ENCODE measurements at places on chromosomes 16 and 17.

GRCh38 chr16:47519037-47519436 lies 57.9 kb downstream of the PHKB start:
- no peak for DNase-seq

- DNase-seq, result no peak
Observed at GRCh38 chr17:49130891-49131290, 1.7 kb upstream of the B4GALNT2 start.

- DNase-seq, result no peak
Observed at GRCh38 chr17:32928586-32929535, 908 bp downstream of the TMEM98 start.

- no peak for DNase-seq
Observed at GRCh38 chr17:30975042-30975820, 4.4 kb downstream of the RNF135 start.

GRCh38 chr16:83676086-83676485 lies 131.7 kb upstream of the HSBP1 start:
- DNase-seq, result no peak

- DNase-seq, result no peak
Observed at GRCh38 chr16:69833357-69834282, 71.5 kb downstream of the WWP2 start.

DNA sequence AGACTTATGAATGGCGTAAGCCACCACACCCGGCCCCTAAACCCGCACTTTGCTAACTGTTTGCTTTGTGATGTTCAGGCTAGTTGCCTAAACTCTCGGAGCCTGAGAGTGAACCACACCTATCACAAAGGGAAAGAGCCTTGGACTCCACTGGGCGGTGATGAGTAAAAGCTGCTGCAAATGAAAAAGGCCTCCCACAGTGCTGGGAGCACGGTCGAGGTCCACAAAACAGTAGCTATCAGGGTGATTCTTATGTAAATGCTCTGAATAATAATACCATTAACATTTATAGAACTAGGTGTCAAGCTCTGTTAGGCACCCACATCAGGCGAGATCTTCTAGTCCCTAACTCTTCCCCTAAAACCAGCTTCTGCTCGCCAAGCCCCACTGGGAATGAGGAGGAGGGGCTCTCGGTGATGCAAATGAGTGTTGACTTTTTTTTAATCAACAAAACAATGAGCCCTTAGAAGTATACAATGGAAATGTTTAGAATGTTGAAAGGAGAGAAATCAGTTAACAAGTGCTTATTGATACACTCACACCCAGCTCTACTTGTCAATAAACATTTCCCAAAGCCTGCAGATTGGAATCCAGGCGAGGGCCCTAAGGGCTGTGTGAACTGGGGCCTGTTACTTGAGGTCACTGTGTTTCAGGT lies 19.8 kb downstream of the FBRS start:
- no peak for DNase-seq

DNA sequence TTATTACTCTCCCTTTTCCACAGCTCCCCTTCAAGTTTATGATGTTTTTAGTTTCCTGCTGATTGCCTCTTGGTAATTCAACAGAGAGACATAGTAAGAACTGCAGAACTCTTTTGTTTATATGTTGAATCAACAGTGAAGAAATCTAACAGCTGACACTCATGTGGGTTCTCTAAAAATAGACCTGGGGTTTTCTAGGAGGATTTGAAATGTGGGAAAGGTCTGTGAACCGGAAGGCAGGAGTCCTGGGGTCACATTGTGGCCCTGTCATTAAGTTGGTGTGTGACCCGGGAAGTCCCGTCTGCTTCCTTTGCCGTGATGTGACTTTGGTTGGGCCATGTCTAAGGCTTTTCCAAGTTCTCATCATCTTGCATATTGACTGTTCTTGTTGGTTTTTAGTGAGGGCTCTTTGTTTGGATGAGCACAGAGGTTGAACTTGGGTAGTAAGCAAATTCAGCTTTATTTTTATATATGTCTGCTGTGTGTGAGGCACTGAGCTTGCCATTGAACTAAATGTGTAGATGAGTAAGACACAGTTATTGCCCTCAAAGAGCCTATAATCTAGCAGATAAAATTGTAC lies 48.5 kb upstream of the HS3ST3A1 start:
- no peak for DNase-seq

GRCh38 chr17:17580662-17581470 lies 10.6 kb downstream of the PEMT start:
- DNase-seq, result no peak

DNA sequence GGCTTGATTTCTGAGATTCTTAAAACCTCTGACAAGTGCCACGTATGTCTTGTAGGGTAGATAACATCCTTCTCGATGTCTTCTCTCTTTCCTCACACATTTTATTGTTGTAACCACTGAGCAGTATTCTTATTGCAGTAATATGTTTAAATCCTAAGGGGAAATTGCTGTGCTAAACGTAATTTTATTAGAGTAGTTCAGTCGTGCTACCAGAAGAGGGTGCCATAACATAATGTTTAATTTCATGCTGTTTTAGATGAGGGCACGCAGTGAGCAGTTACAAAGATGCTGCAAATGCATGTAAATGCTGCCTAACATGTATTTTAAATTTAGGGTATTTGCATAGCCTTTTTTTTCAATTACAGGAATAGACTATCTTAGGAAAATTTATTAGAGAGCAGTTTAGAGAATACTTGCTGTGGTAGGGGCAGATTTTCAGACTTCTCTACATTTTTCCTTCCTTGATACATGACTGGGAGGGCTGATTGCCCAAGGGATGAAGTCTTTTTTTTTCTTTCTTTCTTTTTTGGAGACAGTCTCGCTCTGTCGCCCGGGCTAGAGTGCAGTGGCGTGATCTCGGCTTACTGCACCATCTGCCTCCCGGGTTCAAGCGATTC lies 51.7 kb downstream of the GAN start:
- no peak for DNase-seq

GRCh38 chr17:42283241-42284023 lies 4.9 kb upstream of the STAT5A start:
- no peak for DNase-seq

- DNase-seq, result no peak
Observed at GRCh38 chr17:36657763-36658490, 56.5 kb downstream of the MRM1 start.

DNA sequence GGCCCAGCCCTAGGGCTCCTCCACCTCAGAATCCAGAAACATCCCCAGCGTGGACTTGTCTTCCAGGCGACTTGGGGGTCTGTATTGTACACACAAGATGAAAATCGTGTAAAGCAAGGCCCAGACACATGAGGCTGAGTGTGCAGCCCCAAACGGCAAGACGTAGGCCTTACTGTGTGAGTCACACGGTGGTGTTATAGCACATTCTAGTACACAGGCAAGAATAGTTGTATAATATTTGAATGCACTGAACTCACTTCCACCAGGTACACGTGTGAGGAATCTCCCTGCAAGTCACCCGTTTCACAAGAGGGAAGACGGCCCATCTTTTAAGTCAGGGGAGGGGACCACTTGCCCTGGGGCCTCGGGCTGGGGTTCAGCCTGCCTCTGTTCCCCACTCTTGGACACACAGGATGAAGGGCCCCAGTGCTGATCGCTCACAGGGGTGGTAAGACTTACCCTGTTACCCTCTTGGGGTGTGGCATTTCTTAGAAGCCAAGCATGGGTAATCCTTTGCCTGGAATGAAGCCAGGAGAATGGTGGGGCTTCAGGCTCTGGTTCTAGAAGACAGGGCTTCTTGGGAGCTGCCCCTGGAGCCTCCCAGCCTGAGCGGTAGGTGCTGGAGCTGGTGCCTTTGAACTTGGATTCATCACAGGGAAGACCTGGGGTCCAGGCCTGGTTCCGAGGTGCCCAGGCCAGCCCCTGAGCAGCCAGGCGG lies 71.3 kb downstream of the SREBF1 start:
- DNase-seq, result no peak

GRCh38 chr16:82882226-82882625 lies 255.5 kb downstream of the CDH13 start:
- DNase-seq, result no peak

GRCh38 chr16:23852794-23853562 lies 17.2 kb downstream of the PRKCB start:
- DNase-seq, result no peak

DNA sequence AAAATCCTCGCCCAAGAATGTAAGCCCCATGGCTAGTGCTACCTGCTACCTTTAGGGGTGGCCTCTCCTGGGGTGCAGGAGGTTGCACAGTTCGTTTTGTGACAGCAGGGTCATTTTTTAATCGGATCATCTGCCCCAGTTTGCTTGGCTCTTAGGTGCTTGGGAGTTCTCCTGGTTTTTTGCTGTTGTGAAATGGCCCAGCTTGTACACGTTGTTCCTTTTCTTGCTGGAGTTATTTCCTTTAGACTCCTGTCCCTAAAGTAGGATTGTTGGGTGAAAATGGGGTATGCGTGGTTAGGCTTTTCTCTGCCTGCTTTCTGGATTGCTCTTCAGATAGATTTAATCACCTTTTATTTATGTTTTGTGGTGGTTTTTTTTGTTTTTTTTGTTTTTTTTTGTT lies 25.8 kb downstream of the ABCC1 start:
- no peak for DNase-seq

DNA sequence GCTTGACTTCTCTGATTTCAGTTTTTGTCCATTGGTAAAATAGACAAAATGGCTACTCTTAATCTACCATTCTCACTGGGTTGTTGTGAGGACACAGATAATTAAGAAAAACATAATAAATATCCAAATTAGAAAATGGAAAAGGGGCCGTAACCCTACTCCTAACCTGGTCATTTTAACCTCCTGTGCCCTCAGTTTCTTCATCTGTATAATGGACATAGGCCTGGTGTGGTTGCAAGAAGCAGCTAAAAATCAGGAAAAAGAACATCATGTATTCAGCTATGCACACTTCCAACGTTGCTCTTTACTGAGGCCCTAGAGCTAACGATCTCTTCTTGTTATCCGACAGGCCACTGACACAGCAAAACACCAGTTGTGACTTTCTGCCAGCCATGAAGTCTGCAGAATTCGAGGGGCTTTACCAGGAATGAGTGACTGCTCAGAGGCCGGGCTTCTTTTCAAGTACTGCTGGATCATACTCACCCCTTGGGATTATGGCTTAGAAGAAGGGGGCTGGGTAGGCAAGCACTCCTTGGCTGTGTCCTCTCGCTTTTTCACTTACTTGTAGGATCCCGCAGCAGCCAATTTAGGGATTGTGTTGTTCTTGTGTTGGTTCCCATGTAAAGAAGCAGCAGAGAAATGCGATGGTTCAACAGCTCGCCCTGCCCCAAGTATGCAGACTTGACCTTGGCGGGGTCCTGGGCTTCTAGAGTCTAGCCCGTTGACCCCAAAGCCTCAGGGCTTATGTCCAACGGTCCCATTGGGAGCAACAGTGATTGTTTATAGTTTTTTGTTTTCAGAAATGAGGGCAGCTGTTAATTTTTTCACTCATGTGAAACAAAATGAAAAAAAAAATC lies 20.9 kb downstream of the LDAF1 start:
- DNase-seq, result no peak

- no peak for DNase-seq
Observed at GRCh38 chr17:56310782-56311181, 157.5 kb downstream of the ANKFN1 start.

GRCh38 chr16:28937222-28937876 lies 5.6 kb downstream of the CD19 start:
- DNase-seq, result no peak

GRCh38 chr16:57530522-57531252 lies 5.7 kb downstream of the CCDC102A start:
- DNase-seq, result no peak

- no peak for DNase-seq
Observed at GRCh38 chr16:23071196-23072083, 77.8 kb downstream of the USP31 start.

DNA sequence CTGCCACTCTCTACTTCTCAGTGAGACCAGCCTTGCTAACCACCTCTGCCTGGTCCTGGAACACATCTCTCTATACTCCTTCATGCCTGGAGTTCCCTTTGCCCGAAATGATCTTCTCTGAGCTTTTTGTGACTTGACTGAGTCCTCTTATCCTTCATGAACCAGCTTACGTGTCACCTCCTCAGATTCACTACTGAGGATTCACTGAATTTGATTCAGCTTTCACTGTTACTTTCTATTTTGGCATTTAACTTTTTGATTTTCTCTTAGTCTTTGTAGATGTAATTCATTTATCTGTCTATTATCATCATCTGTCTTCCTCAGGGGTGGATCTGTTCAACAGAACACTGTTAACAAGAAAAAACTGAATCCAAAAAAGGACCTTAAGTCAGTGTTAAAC lies 95.6 kb downstream of the RPGRIP1L start:
- no peak for DNase-seq

DNA sequence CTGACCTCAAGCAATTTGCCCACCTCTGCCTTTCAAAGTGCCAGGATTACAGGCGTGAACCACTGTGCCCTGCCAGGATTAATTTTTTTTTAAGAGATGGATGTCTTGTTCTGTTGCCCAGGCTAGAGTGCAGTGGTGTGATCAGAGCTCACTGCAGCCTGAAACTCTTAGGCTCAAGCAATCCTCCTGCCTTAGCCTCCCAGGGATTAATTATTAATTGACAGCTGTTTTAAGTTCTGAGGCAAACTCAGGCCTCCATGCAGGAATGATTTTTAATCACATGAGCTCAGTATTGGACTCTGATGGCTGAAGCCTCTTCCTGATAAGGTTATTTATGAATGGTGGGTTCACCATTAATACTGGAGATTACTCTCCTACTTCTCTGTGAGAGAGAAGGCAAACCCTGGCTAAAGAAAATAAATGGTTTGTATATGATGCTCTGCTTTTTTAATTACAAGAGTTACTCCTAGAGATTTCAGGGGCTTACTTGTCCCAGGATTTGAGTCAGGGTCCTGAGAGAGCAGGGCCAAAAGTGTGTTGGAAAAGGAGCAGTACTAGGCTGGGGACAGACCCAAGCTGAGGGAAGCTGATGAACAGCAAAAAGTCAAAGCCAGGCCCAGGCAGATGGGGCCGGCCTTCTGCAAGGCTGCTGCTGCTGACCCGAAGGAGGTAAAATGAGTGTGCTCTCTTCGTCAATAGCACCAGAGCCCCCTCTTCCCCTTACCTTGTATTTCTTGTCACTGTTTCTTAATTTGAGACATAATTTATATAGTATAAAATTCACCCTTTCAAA lies 56.9 kb upstream of the HAS3 start:
- DNase-seq, result no peak

DNA sequence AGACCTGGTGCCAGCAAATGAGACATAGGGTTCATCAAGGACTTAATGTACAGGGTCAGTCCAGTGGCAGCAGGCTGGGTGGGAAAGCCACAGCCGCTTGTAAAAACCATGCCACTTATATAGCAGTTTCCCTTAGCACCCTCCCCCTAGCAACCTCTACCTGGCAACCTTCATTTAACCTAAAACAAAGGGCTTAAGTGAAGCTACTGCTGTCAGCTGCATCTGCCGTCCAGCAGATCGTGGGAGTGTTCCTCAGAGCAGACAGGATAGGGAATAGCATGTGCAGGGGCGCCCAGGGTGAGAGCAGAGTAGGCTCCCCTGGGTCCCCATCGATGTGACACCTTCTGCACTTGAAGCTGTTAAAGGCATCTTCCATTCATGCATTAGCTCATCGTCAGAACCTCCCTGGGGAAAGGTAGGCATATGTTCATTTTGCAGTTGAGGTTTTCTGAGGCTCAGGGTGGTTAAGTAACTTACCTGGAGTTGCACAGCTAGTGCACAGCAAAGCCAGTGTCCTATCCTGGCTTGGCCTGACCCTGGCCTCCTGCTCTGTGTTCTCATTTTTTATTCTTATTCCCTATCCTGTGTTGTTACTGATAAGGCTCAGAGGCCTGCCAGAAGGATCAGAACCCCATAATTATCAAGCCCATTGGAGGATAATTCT lies 112.5 kb downstream of the SOCS1 start:
- DNase-seq, result no peak

- no peak for DNase-seq
Observed at GRCh38 chr16:78895681-78896080, 704.9 kb downstream of the MAF start.
